ENCODE measurements at places on chromosomes 2 and 18. TPM values are rescaled to one million over a fixed set of nuclear protein-coding genes. Genes with fewer than 3 reads are reported as not detected.
A peak's percentile ranks its signal among the peaks of the same experiment; 100 is the strongest.

GRCh38 chr2:218430721-218431120 is 11.8 kb downstream of the VIL1 start:
- no peak for DNase-seq
- no peak overlapping the region for H3K4me3 ChIP-seq
- H3K27me3 ChIP-seq, result no peaks in the 10 kb centered on the region

DNA sequence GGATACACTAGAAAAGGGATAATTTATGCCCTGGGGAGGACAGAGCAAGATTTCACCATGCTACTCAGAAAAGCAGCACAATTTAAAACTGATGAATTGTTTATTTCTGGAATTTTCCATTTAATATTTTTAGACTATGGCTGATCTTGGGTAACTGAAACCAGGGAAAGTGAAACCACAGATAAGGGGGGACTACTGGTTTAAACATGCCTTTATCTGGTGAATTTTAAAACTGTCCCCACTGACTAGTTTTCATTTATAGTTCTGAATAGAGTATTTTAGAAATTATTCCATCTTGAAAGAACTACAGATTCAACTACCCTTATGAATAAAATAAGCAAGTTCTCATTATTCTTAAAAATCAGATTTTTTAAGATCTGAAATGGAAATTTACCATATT is 15.0 kb downstream of the NFU1 start:
- H3K36me3 ChIP-seq, result no peaks in the 10 kb centered on the region
- no peak overlapping the region for H3K4me3 ChIP-seq
- no peak overlapping the region for H3K27ac ChIP-seq
- H3K27me3 ChIP-seq, result no peaks in the 10 kb centered on the region
- H3K4me1 ChIP-seq, result no peaks in the 10 kb centered on the region

DNA sequence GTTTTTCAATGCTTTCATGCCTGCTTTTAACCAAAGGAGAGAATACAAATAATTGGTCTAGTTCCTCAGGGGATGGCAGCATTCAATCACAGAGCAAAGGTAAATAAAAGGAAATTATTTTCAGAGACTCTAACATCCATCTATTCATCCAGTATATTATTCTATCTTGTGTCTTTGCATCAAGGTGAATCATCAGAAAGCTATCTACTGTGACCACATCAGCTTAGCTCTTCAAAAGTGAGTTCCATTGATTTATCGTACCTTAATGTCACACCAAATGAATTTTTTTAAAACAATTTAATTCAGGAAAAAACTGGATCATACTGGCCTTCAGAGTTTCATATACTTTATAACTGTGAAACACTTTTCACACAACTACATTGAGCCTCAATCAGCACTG is 66.1 kb downstream of the CHN1 start:
- no peaks in the 10 kb centered on the region for H3K36me3 ChIP-seq
- DNase-seq, result no peak
- no peaks in the 10 kb centered on the region for H3K27me3 ChIP-seq

DNA sequence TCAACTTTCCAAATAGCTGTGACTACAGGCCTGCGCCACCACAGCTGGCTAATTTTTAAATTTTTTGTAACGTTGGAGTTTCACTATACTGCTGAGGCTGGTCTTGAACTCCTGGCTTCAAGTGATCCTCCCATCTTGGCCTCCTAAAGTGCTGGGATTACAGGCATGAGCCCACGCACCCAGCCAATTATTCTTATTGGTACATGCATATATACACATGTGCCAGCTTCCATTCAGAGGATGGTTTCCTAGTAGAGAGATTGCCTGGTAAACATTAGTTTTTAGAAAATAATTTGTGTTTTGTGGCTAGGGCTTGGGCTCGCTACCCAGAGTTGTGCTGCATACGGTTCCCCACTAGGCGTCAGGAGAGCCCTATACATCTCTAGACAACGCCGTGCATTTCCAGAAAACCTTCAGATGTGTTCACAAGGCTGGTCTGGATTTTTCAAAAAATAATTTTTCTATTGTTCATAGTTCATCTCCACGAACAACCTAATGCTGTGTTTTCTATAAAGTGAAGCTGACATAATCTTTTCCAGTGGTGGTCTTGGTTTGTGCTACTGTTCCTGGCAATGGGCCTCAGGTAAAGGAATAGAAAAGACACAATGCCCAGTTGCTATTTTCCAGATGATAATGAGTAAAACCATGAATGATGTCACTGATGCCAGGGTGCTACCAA is 14.6 kb upstream of the AFG3L2 start:
- no peaks in the 10 kb centered on the region for H3K27me3 ChIP-seq
- DNase-seq, result peak; percentile 86
- H3K4me3 ChIP-seq, result no peak overlapping the region
- H3K36me3 ChIP-seq, result no peaks in the 10 kb centered on the region
- no peak overlapping the region for H3K27ac ChIP-seq

DNA sequence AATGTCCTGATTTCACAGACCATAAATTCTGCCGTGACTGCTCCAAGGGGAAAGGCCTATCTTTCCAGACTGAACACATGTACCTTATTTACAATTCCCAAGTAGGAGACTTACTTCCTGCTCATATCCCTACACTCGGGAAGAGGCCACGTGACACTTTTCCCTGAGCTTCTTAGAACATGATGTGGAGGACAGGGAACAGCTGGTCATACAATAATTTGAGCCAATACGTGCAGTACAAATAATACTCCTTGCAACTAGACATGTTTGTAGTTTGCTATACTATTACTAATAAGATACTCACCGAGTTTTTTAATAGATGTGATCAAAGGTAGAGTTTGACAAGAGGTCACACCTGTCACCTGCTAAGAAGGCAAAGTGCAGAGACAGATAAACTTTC is 256.4 kb downstream of the SP3 start:
- H3K27ac ChIP-seq, result no peak overlapping the region
- DNase-seq, result no peak
- no peaks in the 10 kb centered on the region for H3K4me1 ChIP-seq
- no peaks in the 10 kb centered on the region for H3K36me3 ChIP-seq
- no peaks in the 10 kb centered on the region for H3K27me3 ChIP-seq

GRCh38 chr2:139622691-139623090 is 842.5 kb upstream of the NXPH2 start:
- no peaks in the 10 kb centered on the region for H3K36me3 ChIP-seq
- no peaks in the 10 kb centered on the region for H3K27me3 ChIP-seq
- H3K4me3 ChIP-seq, result no peak overlapping the region
- no peak overlapping the region for H3K27ac ChIP-seq

GRCh38 chr2:40138314-40138713 is 313.6 kb downstream of the SLC8A1 start:
- no peak for DNase-seq
- no peak overlapping the region for H3K4me3 ChIP-seq
- no peaks in the 10 kb centered on the region for H3K4me1 ChIP-seq
- H3K27me3 ChIP-seq, result no peaks in the 10 kb centered on the region
- no peak overlapping the region for H3K27ac ChIP-seq

- DNase-seq, result no peak
- H3K36me3 ChIP-seq, result no peaks in the 10 kb centered on the region
- H3K4me3 ChIP-seq, result no peak overlapping the region
- peaks cover 26% of the 10 kb centered on the region for H3K4me1 ChIP-seq
Measured at GRCh38 chr18:70420146-70420898, 131.5 kb downstream of the SOCS6 start.

GRCh38 chr2:120272763-120273481 is 20.3 kb downstream of the RALB start:
- H3K4me3 ChIP-seq, result no peak overlapping the region
- no peak for DNase-seq
- peak overlapping the region; percentile 7 for H3K27ac ChIP-seq
- no peaks in the 10 kb centered on the region for H3K27me3 ChIP-seq
- no peaks in the 10 kb centered on the region for H3K36me3 ChIP-seq

DNA sequence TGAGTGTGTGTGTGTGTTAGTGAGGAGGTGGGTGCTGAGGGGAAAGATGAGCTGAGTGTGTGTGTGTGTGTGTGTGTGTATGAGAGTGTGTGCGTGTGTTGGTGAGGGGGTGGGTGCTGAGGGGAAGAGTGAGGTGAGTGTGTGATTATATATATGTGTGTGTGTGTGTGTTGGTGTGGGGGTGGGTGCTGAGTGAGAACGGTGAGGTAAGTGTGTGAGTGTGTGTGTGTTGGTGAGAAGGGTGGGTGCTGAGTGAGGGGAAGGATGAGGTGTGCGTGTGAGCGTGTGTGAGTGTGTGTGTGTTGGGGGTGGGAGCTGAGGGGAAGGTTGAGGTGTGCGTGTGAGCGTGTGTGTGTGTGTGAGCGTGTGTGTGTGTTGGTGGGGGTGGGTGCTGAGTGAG is 322.0 kb upstream of the NT5C1B start:
- H3K4me1 ChIP-seq, result no peaks in the 10 kb centered on the region
- DNase-seq, result no peak
- no peaks in the 10 kb centered on the region for H3K36me3 ChIP-seq
- H3K27ac ChIP-seq, result no peak overlapping the region

DNA sequence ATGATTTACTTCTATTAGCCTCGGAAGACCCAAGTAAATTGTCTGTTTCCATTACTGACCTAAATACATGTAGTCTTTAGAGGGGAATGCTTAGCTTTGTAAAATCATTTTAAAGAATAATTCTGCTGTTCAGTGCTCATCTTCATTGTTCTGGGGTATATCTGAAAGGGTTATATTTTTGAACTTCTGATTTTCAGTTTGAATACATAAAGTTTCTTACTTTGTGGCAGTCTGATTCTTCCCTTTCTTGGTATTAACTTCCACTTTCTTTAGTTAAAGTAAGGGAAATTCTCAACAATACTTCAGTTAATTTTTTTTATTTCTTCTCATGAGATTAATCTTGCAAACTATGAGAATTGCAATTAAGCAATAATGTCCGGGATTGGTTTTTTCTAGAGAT is 148.4 kb downstream of the DOCK10 start:
- no peaks in the 10 kb centered on the region for H3K36me3 ChIP-seq
- H3K27ac ChIP-seq, result no peak overlapping the region
- H3K27me3 ChIP-seq, result no peaks in the 10 kb centered on the region

DNA sequence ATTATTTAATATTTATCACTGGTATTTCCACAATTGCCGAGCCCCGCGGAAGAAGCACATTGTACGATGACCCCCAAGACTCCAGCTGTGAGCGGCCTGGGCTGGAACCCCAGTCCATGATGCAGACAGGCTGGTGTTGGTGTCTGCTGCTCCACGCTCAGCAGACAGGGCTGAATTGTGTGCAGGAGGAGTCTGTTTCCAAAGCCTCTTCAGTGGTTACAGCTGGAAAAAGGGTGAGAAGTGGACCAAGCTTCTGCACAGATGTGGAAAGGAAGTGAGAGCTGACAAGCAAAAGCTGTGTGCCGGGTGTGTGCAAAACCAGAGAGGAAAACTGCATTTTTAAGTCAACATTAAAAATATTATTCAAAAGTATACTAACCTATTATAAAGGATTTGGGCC is 500.4 kb downstream of the GALR1 start:
- peaks cover 4% of the 10 kb centered on the region for H3K27me3 ChIP-seq
- H3K4me1 ChIP-seq, result no peaks in the 10 kb centered on the region
- no peak overlapping the region for H3K4me3 ChIP-seq
- H3K36me3 ChIP-seq, result no peaks in the 10 kb centered on the region

GRCh38 chr2:190138032-190138431 is 75.5 kb upstream of the MSTN start:
- H3K4me3 ChIP-seq, result no peak overlapping the region
- no peaks in the 10 kb centered on the region for H3K4me1 ChIP-seq
- H3K36me3 ChIP-seq, result no peaks in the 10 kb centered on the region
- no peak overlapping the region for H3K27ac ChIP-seq
- no peaks in the 10 kb centered on the region for H3K27me3 ChIP-seq

- H3K36me3 ChIP-seq, result no peaks in the 10 kb centered on the region
- H3K4me3 ChIP-seq, result no peak overlapping the region
- no peak overlapping the region for H3K27ac ChIP-seq
- no peaks in the 10 kb centered on the region for H3K4me1 ChIP-seq
- no peak for DNase-seq
- H3K27me3 ChIP-seq, result peaks cover 53% of the 10 kb centered on the region
Measured at GRCh38 chr2:118473241-118473640, 374.2 kb downstream of the EN1 start.

DNA sequence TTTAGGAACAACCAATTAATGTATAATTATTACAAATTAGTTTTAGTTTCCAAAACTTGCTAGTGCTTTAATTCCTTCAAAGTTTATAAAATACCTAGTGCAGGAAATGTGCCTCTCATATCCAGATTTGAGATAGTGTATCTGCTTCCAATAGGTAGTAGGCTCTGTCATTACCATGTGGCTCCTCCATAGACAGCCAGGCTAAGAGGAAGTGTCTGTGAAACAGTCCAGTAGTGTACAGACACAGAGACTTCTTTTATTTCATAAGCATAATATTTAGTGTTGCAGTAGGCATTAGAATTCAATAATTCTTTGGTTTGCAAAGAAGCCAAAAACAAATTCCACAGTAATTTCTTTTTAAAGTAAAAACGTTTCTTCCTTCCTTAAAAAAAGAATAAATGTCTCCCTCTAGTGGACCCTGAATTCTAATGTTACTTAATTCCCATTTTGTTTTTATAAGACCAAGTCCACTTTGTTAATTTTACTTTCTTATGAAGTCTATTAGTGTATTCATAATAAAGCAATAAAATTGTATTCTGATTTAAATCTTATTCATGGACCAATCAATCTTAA is 101.2 kb downstream of the NEB start:
- peaks cover 5% of the 10 kb centered on the region for H3K4me1 ChIP-seq
- no peak overlapping the region for H3K4me3 ChIP-seq
- no peak overlapping the region for H3K27ac ChIP-seq
- H3K27me3 ChIP-seq, result no peaks in the 10 kb centered on the region

- no peaks in the 10 kb centered on the region for H3K36me3 ChIP-seq
- peak; percentile 12 for DNase-seq
- no peaks in the 10 kb centered on the region for H3K27me3 ChIP-seq
- no peak overlapping the region for H3K4me3 ChIP-seq
Measured at GRCh38 chr2:99850084-99850710, 292.2 kb downstream of the AFF3 start.

- H3K36me3 ChIP-seq, result no peaks in the 10 kb centered on the region
- H3K27ac ChIP-seq, result peak overlapping the region; percentile 64
- H3K4me3 ChIP-seq, result peak overlapping the region; percentile 49
- peaks cover 3% of the 10 kb centered on the region for H3K4me1 ChIP-seq
- no peaks in the 10 kb centered on the region for H3K27me3 ChIP-seq
Measured at GRCh38 chr2:32627441-32627813, 423 bp upstream of the TTC27 start.

- no peaks in the 10 kb centered on the region for H3K36me3 ChIP-seq
- DNase-seq, result no peak
- no peak overlapping the region for H3K27ac ChIP-seq
Measured at GRCh38 chr2:18903750-18904149, 314.4 kb upstream of the NT5C1B start.

DNA sequence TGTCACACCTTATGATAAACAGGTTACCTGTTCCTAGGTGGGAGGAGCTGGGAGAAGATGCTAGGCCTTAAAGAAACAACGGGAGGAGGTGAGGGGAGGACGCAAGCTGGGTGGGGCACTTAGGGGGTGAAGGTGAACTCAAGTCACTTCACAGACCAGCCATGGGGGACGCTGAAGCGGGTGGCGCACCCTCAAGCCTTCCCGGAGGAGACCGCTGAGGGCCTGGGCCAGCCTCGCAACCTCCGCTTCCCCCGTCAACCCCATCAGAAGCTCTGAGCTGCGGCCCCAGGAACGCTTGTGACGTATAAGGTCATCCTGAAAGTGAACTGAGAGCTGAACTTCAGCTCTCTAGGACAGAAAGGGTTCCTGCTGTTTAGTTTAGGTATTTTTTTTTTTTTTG is 133.5 kb downstream of the MBP start:
- H3K36me3 ChIP-seq, result no peaks in the 10 kb centered on the region
- DNase-seq, result no peak
- H3K27ac ChIP-seq, result no peak overlapping the region
- peaks cover 3% of the 10 kb centered on the region for H3K4me1 ChIP-seq
- no peak overlapping the region for H3K4me3 ChIP-seq
- H3K27me3 ChIP-seq, result no peaks in the 10 kb centered on the region

Gene HOXD3
- total RNA-seq, result 0.20 TPM

Gene KCTD1
- 12.0 TPM for total RNA-seq

Gene TFCP2L1
- total RNA-seq, result 2.5 TPM

Gene DSC3
- total RNA-seq, result 39.7 TPM

Gene EVX2
- 3.7 TPM for total RNA-seq

Gene PFN4
- total RNA-seq, result 0.24 TPM

Gene CROCC2
- 0.10 TPM for total RNA-seq

Data from hepatocyte (in vitro differentiated cells).